ENCODE measurements at places on chromosomes 7 and 10.

- DNase-seq = no peak
Measured at GRCh38 chr10:103125323-103126267, 67.5 kb downstream of the NT5C2 start.

- no peak for DNase-seq
Measured at GRCh38 chr7:152568972-152569371, 107.0 kb downstream of the XRCC2 start.

- no peak for DNase-seq
Measured at GRCh38 chr7:1747004-1747801, 77.1 kb downstream of the ELFN1 start.

GRCh38 chr10:86945361-86946212 is 11.8 kb downstream of the MMRN2 start:
- DNase-seq = peak; percentile 69

DNA sequence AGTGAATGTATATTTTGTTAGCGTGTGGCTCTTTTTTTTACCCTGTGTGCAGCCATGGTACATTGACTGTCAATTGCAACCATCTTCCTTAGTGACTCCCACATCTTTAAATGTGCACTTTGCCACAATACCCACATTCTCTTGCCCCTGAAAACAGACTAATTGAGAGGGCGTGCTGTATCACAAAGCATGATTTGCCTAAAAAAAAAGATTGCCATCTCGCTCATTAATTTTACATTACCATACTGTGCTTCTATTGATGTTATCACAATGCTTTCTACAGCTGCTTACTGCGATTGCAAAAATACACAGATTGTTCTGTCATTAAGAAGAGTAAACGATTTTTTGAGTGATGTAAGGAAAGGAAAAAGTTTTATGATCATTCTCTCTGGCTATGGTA is 613.1 kb upstream of the NRP1 start:
- DNase-seq = no peak

DNA sequence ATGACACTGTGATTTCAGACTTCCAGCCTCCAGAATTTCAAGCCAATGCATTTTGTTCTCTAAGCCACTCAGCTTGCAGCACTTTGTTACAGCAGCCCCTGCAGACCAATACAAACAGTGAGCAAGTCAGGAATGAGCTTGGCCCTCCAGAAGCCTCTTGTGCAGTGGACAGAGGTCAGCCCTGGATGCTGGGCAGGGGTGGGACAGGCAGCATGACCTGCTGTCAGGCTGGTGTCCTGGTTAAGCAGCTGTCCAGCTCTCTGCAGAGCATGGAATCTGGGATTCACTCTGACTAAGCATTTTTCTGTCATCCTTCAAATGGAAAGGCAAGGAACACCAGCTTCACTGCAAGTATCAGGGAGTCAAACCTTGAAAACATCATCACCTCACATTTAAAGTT is 85.5 kb upstream of the GDF10 start:
- no peak for DNase-seq

DNA sequence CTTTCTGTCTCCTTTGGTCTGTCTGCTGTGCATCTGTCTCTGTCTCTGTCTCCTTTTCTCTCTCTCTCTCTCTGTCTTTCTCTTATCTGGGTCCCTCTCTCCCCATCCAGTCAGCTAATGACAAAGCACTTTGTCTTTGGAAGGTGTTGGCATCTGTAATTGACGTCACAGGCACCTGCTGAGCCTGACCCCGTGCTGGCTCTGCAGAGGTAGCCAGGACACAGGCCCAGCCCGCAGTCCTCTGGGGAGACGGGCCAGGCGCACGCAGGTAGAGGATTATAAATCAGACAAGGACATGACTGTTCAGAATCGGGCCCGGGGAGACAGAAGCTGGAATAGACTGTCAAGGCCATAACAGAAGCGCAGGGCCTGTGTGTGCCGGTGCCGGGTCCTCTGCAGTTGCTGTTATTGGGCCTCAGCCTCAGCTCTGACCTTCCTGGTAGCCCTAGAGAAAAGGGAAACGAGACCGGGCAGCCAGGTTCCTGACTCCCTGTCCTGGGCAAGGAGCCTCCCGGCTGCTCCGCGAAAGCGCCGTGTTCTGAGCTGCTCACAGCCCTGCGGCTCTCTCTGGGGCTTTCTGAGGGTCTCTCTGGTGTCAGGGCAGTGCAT is 10.7 kb upstream of the PSMG3 start:
- DNase-seq = no peak

- no peak for DNase-seq
Measured at GRCh38 chr10:128077155-128077875, 48.9 kb downstream of the MKI67 start.

DNA sequence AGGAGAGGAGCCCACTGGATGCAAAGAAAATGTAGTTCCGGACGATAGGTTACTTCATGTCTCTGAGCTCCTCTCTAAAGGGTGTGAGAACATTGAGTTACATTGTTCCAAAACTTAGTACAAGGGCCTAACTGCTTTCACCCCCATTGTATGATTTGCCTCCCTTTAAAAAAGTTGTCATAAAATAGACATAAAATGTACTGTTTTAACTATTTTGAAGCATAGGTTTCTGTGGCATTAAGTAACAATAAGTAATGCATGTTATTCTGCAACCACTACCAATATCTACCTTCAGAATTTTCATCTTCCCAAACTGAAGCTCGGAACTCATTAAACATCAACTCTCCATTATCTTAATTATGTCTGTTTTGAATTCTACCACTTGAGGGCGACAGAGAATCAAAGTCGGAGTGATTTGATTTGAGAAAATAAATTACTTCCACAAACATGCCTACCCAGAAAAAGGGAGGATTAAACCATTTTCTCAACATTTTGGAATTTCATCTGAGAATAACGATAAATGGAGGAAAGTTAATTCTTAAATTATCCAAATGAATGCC is 2.7 kb downstream of the IGFBP1 start:
- no peak for DNase-seq

DNA sequence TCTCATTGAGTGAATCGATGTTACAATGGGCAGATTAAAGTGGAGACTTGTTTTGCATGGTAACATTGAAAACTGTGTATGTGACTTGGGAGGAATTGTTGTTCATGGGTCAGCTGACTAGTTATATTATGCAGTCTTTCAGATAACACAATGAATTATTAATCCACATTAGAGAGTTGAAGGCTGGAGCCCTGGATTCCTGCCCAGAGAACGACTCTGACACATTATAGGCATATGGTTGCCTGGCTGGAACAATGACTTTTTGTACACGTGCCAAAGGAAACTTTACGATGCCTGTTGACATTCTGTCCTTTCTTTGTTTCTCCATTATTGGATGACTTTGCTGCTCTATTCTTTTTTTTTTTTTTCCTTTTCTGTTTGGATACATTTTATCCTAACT is 52.3 kb upstream of the TMEM229A start:
- no peak for DNase-seq

- DNase-seq = no peak
Measured at GRCh38 chr10:123417414-123417813, 248.7 kb upstream of the GPR26 start.

- DNase-seq = no peak
Measured at GRCh38 chr7:28102797-28103196, 77.8 kb downstream of the JAZF1 start.

DNA sequence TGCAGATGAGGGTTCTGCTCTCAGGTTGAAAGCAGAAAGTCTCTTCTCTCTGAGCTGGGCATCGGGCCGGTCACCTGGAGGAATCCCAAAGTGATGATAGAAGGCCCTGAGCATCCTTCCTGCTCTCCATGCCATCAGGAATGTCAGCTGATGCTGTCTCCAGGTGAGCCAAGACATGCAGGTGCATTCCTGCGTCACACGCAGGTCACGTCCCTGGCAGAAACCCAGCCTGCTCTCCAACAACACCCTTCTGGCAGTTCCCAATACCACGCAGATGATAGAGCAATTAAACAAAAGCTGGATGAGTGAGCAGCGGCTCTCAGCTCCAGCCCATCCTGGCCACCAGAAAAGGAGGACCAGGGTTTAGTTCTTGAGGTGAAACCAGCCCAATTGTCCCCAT is 6.9 kb upstream of the WIPI2 start:
- DNase-seq = no peak

DNA sequence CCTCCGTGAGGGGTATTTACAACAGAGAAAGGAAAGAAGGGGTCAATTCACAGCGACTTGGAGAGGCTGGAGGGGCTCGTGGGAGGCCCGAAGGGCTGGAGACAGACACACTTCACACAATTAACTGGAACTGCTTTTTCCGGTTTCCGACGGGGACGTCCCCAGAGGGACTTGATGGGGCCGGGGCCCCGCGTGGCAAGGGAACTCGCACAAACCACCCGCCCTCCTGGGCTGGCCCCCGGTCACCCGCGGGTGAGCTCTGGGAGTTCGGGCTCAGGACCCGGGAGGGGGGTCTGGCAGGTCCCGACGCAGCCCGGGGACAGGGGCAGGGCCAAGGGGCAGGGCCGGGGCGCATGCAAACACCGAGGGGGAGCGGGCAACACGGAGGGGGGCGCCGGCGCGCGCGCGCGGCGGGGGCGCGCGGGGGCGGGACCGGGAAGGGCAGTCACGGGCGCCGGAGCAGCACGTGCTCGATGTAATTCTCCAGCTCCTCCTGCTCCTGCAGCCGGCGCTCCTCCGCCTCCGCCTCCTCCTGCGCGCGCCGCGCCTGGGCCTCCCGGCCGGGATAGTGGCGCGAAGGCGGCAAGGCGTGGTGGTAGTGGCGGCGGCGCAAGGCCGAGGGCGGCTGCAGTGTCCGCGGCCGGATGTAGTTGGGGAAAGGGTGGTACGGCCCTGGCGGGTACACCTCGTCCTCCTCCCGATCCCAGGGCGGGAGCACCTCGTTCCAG is 2.7 kb downstream of the VGF start:
- no peak for DNase-seq

- DNase-seq = peak; percentile 65
Measured at GRCh38 chr7:116354171-116354545, 143.8 kb downstream of the TES start.

GRCh38 chr10:98848361-98848760 is 387.3 kb downstream of the HPSE2 start:
- no peak for DNase-seq

DNA sequence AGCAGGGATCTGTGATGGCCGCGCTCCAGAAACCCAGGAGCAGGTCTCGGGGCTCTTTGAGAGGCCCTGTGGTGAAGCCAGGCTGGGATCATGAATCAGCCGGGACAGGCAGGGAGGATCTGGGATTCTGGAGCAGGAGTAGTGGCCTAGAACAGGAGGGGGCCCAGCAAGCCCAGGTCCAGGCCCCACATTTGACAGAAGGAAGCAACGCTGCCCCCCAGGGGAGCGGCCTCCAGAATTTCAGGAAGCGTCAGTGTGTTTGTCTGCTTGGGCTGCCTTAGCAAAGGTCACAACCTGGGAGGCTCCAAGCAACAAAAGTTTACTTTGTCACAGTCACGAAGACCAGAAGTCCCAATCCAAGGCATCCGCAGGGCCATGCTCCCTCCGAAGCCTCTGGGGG is 36.8 kb downstream of the CLRN3 start:
- DNase-seq = no peak
